ENCODE measurements at places on chromosomes 3 and 15.

GRCh38 chr15:82643992-82644391 is 3.2 kb downstream of the CPEB1 start:
- DNase-seq, result no peak

DNA sequence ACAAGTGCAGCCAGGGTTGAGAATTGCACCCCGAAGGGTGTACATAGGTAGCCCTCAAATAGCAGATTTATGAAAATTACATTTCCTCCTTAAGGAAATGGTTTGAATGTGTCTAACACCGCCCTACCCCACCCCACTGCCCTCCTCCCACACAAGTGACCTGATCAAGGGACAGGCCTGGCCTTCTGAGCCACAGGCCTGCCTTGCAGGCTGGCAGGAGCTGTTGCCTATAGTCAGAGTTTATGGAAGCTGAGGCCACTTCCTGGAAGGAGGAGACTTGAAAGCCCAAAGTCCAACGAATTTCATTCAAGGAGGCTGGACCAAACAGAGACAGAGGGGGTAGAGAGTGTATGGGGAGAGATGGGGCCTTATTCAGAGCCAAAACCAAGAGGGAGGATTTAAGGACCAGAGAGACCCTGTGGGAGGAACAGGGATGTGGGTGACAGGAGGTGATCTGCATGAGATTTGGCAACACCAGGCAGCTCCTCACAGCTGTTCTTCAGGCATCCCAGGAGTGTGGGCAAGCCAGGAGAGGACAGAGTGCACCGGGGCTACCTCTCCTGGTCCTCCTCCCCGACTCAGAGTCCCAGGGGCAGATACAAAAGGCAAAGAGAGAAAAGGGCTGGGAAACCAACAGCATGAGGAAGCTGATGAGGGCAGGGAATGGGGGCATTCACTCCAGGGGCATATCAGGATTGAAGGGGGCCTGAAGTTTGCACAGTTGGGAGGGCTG is 100.4 kb upstream of the HES1 start:
- DNase-seq, result no peak

GRCh38 chr3:127707851-127708411 is 35.2 kb downstream of the ABTB1 start:
- DNase-seq, result no peak

DNA sequence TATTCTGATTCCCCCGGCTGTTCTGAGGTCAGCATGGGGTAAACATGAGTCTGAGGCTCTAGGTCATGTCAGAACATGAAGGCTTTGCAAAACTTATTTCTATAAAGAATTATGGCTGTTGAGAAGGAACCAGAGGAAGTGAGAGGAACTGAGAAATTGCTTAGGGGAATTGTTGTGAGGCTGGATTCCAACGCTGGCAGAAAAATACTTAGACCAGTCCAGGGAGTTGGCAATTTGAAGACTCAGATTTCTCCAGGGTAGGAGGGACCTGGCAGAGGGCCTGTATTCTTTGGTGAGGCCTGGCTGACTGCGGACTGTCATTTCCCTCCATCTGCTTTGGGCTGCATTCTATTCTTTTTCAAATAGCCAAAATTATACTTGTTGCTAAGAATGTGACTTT is 155.5 kb downstream of the PLD1 start:
- no peak for DNase-seq

DNA sequence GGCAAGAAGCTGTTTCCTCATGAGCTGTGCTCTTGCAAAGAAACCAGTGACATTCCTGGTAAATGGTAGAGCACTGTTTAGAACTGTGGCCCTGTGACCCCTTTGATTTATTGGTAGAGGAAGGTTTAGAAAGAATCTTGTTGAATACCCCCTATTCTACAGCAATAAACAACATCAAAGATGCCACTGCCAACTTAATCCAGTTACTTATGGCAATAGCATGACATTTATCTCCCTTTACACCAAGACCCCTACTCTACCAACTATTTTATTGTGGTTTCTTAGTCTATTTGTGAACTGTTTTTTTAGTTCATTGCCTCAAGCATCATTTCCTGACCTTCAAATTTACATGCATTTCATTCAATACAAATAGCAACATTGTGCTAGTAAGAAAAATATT is 288.6 kb downstream of the EPHA3 start:
- no peak for DNase-seq

DNA sequence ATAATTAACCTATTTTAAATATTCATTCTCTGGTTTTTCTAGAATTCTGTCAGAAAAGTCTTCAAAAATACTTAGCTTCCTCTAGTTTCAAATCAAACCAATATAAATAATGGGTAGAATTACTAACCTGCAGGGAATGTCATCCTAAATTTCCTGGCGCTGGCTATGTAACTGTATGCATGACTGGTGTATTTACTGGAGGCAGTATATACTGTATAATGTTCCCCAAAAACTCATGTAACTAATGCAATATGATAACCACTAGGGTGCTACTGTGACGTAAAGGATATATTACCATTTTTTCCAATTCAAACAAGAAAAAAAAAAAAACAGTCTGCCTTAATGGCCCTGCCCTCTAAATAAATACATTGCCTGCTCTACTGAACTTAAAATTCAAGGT is 407.5 kb downstream of the MECOM start:
- DNase-seq, result no peak

- DNase-seq, result no peak
Measured at GRCh38 chr15:42427429-42428223, 63.3 kb downstream of the ZNF106 start.

DNA sequence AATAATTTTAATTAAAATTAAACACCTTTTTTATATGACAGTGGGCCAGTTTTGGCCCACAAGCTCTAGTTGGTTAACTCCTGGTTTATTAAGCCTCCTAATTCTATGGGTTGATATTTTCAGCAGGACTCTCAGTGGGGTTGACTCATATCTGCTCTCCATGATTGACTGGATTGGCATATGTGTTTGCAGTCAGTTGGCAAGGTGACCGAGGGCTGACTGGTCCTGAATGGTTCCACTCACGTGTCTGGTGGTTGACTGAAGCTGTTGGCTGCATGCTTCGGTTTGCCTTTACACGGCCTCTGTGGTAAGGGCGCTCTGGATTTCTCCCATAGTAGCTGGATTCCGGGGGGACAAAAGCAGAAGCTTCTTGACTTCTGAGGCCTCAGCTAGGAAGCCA is 65.3 kb upstream of the ZNF280D start:
- peak; percentile 41 for DNase-seq

DNA sequence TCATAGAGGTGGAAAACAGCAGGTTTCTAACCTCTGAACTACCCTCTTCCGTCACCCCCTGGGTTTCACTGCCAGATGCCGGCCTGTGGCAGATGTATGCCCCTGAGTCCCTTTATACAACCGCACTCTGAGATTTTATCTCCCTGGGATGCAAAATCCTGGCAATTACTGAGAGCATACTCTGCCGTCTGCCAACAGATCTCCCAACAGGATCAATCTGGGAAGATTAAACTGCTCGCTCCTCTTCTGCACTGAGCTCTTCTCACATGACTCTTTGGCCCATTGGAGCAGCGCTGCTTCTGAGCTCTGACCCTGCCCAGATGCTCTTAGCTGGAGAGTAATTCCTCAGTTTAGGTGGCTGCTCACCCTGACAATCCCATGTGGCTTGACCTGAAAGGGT is 133.2 kb downstream of the LIPC start:
- no peak for DNase-seq

DNA sequence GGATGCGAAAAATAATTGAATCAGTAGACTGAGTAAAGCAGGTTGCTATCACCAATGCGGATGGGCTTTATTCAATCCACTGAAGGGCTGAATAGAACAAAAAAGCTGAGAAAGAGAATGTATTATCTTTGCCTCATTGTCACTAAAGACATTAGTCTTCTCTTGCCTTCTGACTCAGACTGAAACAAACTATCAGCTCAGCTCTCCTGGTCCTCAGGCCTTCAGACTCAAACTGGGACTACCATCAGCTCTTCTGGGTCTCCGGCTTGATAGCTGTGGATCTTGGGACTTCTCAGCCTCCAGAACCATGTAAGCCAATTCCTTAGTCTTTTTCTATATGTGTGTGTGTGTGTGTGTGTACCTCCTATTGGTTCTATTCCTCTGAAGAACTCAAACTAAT is 12.6 kb downstream of the IFT57 start:
- DNase-seq, result no peak

DNA sequence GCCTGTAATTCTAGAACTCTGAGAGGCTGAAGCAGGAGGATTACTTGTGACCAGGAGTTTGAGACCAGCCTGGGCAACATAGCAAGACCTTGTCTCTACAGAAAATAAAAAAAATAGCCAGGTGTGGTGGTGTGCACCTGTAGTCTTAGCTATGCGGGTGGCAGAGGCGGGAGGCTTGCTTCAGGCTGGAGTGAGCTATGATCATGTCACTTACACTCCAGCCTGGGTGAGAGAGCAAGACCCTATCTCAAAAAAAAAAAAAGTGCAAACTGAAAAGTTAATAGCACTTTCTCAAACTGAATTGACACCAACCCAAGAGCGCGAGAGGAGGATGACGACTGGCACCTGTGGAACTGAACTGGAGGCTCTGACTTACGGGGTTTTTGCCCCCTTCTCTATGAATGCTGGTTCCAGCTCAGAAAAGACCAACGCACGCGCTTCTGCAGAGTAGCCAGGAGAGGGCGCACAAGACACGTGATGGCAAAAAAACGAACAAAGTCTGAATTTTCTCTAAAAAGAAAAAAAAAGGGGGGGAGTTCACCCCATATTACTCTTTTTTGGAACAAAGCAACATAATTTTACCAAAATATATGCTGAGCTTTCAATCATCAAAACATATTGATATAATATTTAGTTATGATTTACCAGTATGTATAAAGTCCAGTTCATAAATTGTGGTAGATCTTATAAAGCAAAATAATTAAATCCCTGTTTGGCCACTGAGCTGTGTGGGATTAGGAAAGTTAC is 23.7 kb downstream of the CFAP92 start:
- DNase-seq, result peak; percentile 66

GRCh38 chr15:37801529-37801928 is 132.9 kb upstream of the TMCO5A start:
- no peak for DNase-seq

DNA sequence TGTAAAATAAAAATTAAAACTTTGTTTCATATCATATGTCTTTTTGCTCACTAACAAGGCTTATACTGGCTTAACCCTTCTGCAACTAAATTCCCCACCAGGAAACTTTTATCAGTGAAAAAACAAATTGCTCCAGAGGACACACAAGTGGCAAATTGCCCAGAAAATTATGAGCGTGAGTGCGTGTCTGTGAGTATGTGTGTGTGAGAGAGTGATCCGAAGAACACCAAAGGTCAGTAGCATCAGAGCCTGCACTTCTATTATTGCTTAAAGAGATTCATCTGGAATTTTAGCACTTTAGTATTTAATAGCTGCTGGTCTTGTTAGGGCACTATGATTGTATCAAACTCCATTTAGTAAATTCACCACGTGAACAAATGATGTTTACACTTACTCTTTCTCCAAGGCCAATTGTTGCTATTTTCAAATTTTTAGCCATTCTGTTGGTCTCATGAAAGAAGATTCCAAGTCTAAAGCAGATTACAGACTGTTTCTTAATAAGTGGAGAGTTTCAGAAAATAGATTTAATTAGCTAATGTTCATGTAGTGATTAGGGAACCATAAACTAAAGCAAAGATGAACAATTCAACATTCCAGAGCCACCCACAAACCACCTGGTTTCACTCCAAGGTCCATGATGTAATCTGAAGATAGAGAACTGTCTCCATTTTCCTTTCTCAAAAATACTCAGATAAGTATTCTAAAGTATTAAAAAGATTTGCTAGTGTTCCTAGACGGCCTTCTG is 91.1 kb upstream of the IL12A start:
- DNase-seq, result no peak

All from stimulated activated CD4-positive, alpha-beta T cell treated with anti-CD3 and anti-CD28 coated beads, Interleukin-15, amount 100 ng/mL, for 24 hours (primary cell).